SW480 (cell line): ENCODE measurements at places on chromosomes 3 and 15.

GRCh38 chr3:135851201-135852081 is 114.1 kb upstream of the PPP2R3A start:
- DNase-seq = no peak

- no peak for DNase-seq
Measured at GRCh38 chr3:42214064-42214463, 51.9 kb downstream of the CCK start.

DNA sequence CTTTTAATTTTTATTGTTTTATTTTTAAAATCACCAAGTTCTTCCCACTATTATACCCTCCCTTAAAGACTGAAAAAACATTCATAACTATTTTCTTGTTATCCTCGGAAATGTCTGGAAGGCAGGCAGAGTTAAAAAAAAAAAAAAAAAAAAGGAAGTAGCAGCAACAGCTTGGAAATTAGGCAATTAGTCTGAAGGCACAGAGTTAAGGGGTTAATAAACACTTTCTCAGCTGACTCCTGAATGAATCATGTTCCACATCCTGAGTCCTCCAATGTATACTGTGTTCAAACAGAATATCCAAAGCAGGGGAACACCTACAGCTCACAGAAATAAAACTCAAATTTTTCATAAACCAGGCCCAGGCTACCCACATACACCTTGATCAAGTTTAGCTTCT is 5.8 kb downstream of the HEXA start:
- no peak for DNase-seq

- no peak for DNase-seq
Measured at GRCh38 chr3:197539651-197540051, 16.1 kb downstream of the BDH1 start.

- DNase-seq = peak; percentile 51
Measured at GRCh38 chr3:155282385-155283091, 10.9 kb downstream of the STRIT1 start.

DNA sequence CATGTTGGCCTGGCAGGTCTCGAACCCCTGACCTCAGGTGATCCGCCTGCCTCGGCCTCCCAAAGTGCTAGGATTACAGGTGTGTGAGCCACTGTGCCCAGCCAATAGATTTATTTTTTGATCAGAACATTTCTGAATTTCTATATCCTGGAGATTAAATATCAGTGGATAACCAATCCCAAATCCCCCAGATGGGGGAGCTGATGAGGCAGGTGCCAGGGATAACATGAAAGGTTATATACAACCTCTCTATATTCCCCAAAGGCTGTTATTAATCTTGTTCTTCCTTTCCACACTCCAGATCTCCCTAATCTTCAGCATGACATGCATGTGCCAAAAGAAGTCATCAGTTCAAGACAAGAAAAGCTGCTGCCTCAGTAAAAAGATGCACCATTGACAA is 112.3 kb downstream of the WDR76 start:
- DNase-seq = peak; percentile 11

GRCh38 chr3:100041328-100041749 is 73.0 kb downstream of the FILIP1L start:
- no peak for DNase-seq

GRCh38 chr3:158810823-158811724 is 9.2 kb downstream of the MFSD1 start:
- DNase-seq = no peak

- DNase-seq = no peak
Measured at GRCh38 chr3:159239059-159239458, 437.2 kb downstream of the MFSD1 start.

GRCh38 chr3:52897130-52898122 is at the start of gene STIMATE:
Gene STIMATE (minus strand): TSS chr3:52897548. CDS start chr3:52897450, 98 bp downstream.
- peak; percentile 85 for DNase-seq

GRCh38 chr15:58423831-58424608 is 7.8 kb upstream of the LIPC start:
- no peak for DNase-seq

GRCh38 chr3:184050217-184050847 is 2.5 kb upstream of the HTR3C start:
- DNase-seq = no peak

- DNase-seq = no peak
Measured at GRCh38 chr15:40941068-40941527, 12.0 kb downstream of the DLL4 start.
